ENCODE measurements at places on chromosomes 5 and 9.

DNA sequence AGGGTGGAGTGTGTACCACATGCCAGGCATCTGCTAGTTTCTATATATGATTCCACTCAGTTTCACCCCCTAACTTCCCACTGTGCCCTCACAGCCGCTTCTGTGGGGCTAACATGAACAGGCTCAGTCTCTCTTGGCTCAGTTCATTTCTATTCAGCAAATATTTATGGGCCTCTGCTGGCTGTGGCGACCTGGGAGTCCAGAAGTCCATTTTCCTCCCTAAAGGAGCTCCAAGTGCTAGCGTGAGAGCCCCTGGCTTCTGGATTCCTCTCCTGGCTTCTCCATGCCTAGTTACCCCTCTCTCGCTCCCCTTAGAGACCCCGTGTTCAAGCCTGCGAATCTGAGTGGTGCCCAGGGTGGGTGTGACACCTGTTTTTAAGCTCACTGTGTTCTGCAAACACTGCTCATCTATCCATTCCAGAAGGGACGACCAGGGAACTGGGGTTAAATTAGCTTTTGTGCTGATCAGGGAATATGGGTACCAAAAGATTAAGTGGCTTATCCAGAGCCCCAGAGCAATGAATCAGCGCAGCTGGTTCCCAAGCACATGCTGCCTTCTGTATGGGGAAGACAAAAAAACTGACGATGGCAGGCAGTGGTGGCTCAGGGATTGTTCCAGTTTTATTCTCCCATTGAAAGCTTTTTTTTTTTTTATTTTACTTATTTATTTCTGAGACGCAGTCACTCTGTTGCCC, 57.6 kb downstream of the HMCN2 start:
- DNase-seq = no peak

DNA sequence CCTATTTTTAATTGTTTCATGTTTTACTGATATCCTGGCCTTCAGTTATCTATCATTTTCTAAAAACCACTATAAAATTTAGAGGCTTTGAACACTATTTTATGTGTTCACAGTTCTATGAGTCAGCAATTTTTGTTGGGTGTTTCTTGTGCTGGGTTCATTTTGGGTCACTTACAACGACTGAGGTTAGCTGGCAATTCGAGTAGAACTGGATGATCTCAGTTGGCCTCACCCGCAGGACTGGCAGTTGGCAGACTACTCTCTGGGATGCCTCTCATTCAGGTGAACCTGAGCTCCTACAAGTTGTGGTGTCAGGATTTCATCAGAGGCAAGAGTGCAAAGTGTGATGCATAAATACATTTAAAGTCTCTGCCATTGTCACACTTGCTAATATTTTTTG, 151.0 kb upstream of the PAPPA start:
- DNase-seq = no peak

- no peak for DNase-seq
These were observed 7.4 kb downstream of the NIPBL start for GRCh38 chr5:36883894-36884462.

DNA sequence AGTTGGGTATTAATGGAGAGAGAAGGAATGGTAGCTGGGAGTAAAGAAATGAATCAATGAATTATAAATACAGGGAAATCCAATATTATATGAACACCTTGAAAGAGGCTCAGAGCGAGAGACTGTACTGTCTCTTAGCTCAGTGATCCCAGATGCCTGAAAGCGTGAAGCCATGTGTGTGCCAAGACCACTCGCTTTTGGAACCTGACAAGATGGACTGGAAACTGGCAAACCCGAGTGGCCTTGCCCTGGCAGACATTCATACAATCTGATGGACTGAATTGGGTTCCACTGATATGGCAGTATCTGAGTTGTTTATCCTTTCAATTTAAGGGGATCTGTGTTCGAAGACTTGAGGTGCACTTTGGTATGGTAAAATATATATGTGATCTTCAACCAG, 170.3 kb downstream of the ERCC6L2 start:
- DNase-seq = no peak

DNA sequence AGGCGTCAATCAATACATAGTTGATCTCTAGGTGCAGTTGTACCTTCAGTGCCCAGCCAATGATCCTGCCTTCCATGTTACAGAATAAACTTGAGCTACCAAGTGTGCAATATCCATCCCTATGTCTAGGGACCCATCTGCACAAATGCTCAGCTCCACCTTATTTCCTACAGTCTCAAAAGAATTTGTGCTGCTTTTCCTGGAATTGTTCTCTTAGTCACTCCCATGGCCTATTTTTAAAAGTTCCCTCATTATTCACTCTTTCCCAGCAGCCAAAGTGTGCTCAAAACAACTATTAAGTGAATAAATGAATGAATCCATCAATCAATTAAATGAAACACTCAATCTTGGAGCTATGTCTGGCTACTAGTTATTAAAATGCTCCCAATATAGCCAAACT, 14.7 kb downstream of the LIX1 start:
- no peak for DNase-seq

- DNase-seq = no peak
These were observed 30.4 kb downstream of the CAMK4 start for GRCh38 chr5:111254613-111255012.

GRCh38 chr9:91360551-91361290, 997 bp downstream of the AUH start:
- DNase-seq = no peak

DNA sequence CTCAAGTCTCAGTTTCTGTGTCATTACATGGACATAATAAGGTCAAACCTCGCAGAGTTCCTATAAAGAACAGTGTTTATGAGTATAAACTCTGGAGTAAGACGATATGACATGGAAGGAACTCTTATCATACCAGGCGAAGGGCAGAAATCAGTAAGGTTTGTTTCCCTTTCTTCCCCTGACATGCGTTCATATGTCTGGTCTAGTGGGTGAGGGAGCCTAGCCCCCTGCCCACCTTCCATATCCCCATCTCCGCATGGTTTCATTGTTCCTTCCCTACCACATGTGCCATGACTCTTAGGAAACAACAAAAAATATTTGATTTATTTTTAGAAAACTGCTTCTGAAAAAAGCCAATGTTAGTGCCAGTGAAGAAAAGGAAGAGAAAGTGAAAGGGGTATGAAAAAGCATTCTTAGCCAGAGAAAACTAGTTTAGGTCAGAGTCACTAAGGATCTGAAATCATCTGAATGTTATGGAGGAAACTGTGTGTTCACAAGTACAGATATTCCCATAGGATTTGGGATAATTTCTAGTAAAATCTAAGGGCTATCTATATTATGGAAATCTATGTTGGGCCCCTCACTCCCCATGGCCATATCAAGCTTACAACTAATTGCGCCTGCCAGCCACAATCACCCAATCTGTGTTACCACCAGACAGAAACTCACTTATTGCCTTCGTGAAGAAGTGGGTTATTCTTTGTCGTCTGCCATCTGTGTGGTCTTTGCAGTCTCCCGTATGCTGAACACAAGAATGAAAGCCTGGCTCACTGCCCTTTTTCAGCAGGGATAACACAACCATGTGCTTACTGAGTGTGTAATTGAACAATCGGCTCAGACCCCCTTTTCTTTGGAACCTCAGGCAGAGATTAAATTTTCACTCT, 19.9 kb upstream of the HMHB1 start:
- DNase-seq = no peak

- no peak for DNase-seq
These were observed 25.1 kb downstream of the ERAP2 start for GRCh38 chr5:96901384-96901783.

GRCh38 chr5:148909766-148910165, 83.4 kb downstream of the ADRB2 start:
- no peak for DNase-seq

- DNase-seq = no peak
These were observed 36.1 kb downstream of the SLC22A5 start for GRCh38 chr5:132405646-132406045.

- DNase-seq = no peak
These were observed 17.6 kb downstream of the TNFAIP8 start for GRCh38 chr5:119373449-119373858.

GRCh38 chr9:17476401-17476800, 102.5 kb upstream of the SH3GL2 start:
- DNase-seq = no peak

- no peak for DNase-seq
These were observed 365.4 kb upstream of the IRX1 start for GRCh38 chr5:3230254-3230653.

- DNase-seq = no peak
These were observed 51.4 kb upstream of the CAST start for GRCh38 chr5:96610747-96611146.

GRCh38 chr5:26259081-26259480, 779.3 kb downstream of the CDH9 start:
- no peak for DNase-seq

DNA sequence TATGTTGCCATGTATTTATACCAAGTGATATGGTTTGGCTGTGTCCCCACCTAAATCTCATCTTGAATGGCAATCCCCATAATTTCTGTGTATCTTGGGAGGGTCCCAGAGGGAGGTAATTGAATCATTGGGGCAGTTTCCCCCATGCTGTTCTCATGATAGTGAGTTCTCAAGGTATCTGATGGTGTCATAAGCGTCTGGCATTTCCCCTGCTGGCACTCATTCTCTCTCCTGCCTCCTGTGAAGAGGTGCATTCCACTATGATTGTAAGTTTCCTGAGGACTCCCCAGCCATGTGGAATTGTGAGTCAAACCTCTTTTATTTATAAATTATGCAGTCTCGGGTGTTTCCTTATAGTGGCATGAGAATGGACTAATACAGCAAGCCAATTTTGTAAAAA, 140.8 kb upstream of the ADAMTSL1 start:
- DNase-seq = no peak

DNA sequence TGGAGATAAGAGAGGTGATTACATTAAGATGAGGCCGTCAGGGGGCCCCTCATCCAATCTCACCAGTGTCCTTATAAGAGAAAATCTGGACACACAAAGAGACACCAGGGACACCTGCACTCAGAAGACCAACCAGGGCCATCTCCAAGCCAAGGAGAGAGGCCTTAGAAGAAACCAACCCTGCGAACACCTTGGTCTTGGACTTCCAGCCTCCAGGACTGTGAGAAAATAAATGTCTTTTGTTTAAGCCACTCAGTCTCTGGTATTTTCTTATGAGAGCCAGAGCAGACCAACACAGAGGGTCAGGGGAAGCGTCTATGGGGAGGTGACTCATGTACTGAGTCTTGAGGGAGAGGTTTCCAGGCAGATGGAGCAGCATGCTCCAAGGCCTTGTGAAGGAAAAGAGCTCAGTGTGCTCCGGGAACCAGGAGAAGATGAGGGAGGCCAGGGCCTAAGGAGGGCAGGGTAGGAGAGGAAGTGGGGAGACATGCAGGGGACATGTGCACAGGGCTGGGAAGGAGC, 5.4 kb downstream of the PHYKPL start:
- DNase-seq = no peak

GRCh38 chr9:133512253-133513213, 12.2 kb downstream of the MYMK start:
- DNase-seq = no peak

- no peak for DNase-seq
These were observed 333.7 kb downstream of the PDE4D start for GRCh38 chr5:59559847-59560246.

DNA sequence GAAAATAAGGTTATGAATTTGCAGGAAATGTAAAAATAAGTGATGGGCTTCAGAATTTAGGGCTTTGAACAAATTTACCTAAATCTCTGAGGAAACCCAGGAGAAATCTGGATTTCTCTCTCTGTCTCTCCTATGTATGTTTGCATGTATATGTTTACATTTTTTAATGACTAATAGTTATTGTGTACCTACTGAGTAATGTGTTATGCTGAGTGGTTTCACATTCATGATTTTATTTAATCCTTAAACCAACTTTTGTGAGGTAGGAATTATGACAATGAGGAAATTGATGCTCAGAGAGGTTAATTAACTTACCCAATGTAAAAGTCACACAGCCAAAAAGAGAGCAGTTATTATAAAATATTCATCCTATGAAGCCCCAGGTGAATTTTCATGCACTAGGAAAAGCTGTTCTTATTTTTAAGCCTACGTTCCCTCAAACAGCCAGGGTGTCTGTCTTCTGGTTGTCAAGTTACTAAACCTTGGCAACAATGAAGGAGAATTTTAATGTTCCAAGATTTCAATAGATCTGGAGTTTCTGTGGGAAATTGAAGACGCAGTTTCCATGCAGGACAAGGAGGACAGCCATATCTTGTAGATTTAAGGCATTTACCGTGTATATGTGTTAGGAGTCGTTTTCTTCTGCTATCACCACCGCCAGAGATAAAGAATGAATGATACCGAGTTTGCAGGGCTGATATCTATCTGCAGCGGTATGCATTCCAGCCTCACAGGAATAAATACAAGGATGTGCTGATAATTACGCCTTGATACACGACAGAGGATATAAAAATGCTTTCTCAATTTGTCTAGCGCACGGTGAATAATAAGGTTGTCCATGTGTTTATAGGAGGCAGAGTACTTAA, 484.8 kb downstream of the ZSWIM6 start:
- DNase-seq = no peak

DNA sequence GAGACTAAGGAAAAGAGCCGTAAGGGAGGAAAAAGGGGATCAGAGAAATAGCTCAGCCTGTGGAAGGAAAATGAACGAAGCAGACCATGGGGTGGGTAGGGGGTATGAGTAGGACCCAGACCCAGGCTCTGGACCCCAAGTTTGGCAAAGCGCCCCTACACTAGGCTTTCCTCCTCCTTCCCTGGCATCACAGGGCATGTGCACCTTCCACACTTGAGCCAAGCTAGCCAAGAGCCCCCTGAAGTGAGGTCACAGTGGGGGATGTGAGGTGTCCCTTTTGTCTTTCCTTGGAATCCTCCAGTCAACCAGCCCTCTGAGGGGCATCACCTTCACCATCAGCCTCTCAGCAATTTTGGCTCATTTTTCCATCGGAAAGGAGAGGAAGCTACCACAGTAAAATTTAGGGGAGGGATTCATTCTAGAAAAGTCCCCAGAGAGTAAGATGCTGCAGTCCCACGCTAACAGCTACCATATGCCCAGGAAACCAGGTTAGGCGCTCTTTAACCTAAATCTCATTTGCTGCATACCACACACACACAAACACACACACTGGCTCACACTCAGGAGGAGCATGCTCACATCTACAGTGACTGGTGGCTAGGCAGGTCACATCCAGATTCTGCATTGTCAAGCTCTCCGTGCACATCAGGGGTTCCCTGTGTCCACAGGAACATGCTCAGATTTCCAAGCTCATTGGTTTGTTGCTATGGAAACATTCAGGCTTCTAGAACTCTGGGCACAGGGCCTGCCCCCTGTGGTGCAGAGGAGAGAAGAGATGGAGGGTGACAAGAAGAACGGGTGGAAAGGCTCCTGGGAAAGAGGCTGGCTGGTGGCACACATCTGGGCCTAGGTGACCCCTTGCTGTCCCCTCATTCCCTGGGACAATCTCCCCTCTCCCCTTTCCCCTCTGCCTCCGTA, 9.9 kb downstream of the REEP2 start:
- DNase-seq = no peak

DNA sequence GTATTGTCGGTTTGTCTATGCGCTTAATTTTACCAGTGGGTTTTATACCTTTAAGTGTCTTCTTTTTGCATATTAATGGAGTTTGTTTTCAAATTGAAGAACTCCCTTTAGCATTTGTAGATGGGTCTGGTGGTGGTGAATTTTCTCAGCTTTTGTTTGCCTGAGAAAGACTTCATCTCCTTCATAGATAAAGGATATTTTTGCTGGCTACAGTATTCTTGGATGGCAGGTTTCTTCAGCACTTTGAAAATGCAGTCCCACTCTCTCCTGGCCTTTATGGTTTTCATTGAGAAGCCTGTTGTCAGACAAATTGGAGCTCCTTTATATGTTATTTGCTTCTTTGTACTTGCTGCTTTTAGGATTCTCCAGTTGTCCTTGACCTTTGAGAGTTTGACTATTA, 142.1 kb downstream of the RAB3C start:
- no peak for DNase-seq

GRCh38 chr9:16308645-16309044, 561.8 kb downstream of the BNC2 start:
- DNase-seq = no peak

- DNase-seq = no peak
These were observed 760.9 kb upstream of the WWC1 start for GRCh38 chr5:167530548-167530947.
